ENCODE measurements at places on chromosomes 5 and 9.

GRCh38 chr5:128011339-128011738 is 72.2 kb upstream of the SLC12A2 start:
- DNase-seq = no peak

GRCh38 chr5:121968910-121969607 is 7.3 kb downstream of the SRFBP1 start:
- DNase-seq = no peak

DNA sequence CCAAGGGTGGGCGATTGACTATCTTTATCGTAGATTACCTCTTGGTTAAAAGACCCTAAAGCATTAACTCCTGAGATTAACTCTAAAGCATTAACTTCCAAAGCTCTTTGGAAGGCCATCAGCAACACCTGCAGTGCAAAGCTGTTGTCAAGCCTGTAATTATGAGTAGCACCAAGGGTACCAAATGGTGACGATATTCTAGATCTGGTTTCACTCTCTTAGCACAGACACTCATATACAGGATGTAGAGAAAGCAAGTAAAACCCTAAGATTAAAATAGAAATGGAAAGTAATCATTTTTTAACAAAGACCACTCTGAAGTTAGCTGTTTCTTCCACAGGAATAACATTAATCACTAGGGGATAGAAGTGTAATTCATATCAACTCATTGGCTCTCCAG is 29.9 kb upstream of the TNFSF8 start:
- DNase-seq = no peak

GRCh38 chr9:79395755-79396154 is 176.0 kb upstream of the TLE4 start:
- DNase-seq = no peak

GRCh38 chr9:21988056-21988990 is 5.9 kb downstream of the CDKN2A start:
- no peak for DNase-seq

DNA sequence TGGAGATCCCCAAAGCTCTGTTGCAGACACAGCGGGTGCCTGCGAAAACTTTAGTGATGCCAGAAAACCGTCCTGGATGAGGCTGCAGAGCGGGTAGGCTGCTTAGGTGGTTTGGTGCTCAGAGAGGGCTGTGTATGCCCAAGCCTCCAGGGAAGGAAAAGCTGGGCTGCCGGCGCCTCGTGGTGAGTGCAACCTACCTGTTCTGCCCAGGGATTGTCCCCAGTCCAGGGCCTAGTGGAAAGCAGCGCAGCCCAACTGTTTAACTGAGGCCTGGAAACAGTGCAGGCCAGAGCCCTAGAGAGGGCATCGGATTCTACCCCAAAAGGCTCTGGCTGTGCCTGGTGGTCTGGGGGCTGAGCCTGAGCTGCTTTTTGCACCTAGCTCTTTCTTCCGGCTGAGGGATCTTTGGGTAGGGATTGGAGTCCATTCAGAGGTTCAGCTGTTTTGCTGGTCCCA is 2.8 kb downstream of the LMX1B start:
- no peak for DNase-seq

GRCh38 chr5:131747180-131748105 is 49.4 kb downstream of the FNIP1 start:
- DNase-seq = no peak

GRCh38 chr5:57824047-57824446 is 341.4 kb upstream of the ACTBL2 start:
- no peak for DNase-seq
